ENCODE measurements at places on chromosomes 12 and 14.

DNA sequence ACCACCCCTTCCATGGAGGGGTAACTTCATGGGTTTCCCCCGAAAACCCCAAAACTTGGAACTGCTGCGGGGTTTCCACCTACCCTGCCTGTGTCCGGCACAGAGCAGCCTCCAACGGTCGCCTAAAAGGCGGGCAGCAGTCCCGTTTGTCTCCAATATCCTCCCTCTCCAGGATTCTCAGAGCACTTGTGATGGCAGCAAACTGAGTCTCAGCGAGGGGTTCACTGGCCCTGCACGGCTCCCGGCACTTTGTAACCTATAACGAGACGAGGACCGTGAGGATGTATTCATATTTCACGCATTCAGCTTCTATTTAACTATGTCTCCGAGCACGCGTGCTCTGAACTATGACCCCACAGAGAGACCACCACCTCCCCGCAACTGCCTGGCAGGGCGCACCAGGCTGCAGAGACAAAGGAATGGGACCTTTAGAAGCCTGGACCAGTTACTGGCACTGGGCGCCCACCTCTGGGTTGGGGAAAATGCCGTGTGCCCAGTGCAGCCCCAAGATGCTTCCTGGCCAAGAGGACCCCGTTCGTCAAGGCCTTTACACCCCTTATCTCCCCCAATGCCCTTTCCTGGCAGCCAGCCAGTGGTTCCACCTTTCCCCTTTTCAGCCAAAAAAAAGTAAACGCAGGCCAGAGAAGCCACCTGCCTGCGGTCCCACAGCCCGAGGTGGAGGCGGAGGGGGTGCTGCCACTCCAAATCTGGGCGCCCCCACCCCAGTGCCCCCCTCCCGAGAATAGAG, 173.1 kb upstream of the RTL1 start:
- no peak for DNase-seq

DNA sequence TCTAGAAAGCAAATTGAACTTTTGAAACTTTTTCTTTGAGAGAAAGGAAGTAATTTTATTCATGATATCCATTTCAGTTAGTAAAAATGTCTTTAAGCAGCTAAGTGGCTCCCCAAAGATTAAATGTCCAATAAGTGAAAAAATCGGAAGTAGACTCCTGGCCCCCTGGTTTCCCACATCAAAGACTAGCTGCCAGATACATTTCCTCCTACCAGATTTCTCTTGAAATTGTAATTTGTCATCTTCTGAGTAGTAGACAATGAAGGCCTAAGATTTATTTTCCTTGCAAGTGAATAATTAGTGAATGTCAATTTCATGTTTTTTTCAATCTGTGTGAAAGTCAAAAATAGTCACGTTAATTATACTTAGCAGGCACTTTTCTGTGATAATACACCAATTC, 321.9 kb downstream of the SYT1 start:
- no peak for DNase-seq

- no peak for DNase-seq
These were observed 883 bp upstream of the CDCA4 start for GRCh38 chr14:105021656-105022275.

GRCh38 chr12:85275374-85275773, 4.6 kb upstream of the ALX1 start:
- DNase-seq = no peak

DNA sequence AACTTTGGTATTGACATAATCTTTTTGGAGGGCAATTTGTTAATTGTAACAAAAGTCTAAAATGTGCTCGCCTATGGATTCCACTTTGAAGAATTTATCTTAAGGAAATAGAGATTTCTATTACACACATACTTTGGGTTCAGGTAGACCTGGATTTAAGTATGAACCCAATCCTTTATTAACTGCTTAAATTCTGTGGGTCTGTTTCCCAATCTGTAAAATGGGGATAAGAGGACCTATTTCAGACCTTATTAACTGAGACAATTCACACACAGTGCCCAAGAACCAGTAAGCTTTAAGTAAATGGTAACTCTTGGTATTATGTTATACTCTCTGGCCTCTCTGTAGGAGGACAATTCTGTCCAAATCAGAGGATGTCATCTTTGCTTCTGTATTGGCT, 822 bp upstream of the EIF2B2 start:
- no peak for DNase-seq

GRCh38 chr12:81245458-81245857, 167.6 kb downstream of the ACSS3 start:
- DNase-seq = no peak

- DNase-seq = no peak
These were observed 103.8 kb downstream of the EGLN3 start for GRCh38 chr14:33847066-33847465.

GRCh38 chr12:75712223-75712622, 200.8 kb upstream of the KRR1 start:
- DNase-seq = no peak

GRCh38 chr14:52015411-52016030, 26.2 kb downstream of the RTRAF start:
- DNase-seq = no peak

- DNase-seq = peak; percentile 13
These were observed 234.2 kb upstream of the RGS6 start for GRCh38 chr14:71698027-71698426.

DNA sequence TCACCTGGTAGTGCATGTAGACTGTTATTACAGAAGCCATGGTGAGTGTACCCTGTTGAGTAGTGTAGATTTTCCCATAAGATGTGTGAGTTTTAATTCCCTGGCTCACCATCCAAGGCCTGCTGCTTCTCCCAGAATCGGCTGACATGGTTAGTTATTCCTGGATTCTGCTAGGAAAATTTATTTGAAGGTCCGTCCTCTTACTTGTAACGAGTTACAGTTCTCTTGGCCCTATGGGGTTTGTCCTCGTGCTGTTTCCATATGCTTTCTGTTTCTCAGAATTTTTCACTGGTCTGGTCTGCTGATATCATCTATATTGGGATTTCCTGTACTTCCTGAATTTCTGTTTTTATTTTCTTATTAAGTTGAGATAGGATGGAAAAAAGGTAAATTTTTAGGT, 423.3 kb upstream of the RGS6 start:
- no peak for DNase-seq

GRCh38 chr14:99513946-99514551, 32.8 kb downstream of the CCNK start:
- no peak for DNase-seq

GRCh38 chr12:75812271-75813018, 219.1 kb downstream of the PHLDA1 start:
- no peak for DNase-seq

- no peak for DNase-seq
These were observed 11.3 kb downstream of the CS start for GRCh38 chr12:56288705-56289387.

DNA sequence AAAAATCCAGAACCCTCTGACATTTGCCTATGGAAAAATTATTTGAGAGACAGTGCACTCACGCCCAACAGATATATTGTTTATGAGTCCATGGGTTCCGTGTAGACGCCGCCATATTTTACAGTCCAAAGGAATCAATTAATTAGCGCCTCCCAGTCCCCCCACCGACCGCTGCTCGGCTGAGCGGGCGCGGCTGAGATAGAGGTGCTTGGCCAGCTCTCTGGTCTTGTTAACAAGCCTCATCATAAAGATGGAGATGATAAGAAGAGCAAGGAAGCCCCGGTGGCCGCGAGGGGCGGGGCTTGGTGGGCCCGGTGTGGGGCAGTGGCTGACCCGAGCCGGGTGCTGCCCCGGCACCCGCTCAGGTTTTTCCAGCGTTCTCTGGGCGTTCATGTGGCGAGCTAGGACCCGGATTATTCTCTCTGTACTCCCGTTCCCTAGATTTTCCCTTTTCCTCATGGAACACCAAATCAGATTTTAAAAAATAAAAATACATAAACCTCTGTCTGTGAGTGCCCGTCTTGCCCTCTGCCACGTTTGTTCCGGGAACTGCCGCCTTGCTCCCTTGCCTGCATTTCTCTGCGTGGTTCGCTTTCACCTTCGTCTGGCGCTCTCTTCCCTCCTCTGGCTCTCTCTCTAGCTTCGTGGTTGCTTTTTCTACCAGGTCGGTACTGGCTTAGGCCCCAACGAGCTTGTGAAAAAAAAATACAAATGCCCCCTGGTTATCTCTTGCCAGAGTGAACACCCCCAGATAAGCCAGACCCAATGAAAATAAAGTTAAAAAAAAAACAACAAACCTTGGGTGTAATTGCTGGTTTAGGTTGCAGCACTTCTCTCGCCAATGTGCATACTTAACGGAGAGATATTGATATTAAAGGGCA, 9.0 kb downstream of the HOXC12 start:
- DNase-seq = no peak

- no peak for DNase-seq
These were observed 602.1 kb upstream of the TMEM132C start for GRCh38 chr12:127664901-127665300.

- no peak for DNase-seq
These were observed 18.2 kb downstream of the SERPINA3 start for GRCh38 chr14:94630396-94630795.

DNA sequence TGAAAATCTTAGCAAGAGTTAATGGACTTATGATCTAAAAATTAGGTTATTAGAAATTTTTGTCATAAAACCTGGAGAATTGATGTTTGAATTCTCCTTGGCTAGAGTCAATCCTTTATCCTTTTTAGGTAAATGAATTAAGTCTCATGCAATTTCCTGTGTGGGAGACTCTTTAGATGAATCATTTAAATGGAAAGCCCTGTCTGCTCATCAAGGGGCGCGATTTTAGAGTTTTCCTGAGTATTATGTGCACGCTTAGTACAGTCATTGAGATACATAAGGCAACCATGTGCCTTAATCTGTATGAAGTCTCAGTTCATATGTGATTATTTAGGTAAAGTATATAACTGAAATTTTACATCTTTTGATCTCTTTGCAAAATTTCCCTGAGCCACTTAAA, 974.7 kb downstream of the NRXN3 start:
- DNase-seq = no peak

GRCh38 chr14:69068744-69069421, 84.0 kb downstream of the DCAF5 start:
- no peak for DNase-seq

DNA sequence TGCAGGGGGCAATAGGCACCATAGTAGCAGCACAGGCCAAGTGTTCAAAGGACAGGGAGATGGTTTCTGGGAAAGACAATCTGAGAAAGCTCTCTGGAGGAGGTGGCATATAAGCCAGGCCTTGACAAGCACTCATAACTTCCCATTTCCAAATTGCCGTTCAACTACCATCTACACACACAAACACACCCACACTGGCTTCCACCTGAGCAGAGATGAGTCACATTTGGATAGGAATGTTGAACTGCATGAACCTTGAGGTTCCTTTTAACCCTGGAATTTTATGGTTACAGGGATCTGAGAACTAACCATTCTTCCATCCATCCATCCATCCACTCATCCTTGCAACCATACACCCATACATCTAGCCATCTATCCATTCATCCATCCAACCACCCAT, 86.6 kb downstream of the KSR2 start:
- DNase-seq = no peak

DNA sequence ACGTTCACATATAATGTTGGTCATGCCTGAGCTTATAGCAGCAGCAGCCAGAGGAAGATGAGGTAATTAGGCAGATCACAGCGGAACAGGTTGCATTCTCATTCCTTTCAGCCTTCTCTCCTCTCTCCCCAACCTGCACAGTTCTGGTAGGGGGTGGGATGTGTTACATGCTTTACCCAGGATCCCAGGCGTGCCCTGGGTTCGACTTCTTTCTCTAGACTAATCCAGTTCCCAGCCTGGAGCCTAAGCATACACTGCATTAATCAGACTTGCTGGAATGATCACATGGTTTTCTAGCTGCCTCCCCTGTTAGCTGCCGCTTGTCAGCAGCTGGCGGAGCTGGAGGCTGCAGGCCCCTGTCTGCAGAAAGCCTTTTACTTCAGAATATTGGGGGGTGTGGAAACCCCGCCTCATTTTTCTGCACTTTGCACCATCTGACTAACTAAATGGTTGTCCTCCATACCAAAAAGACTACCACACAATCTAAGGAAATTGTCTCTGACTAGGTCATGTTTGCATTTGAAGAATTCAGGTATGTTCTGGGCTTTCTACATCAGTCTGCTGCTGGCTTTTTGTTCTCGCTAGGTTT, 46.0 kb upstream of the EVL start:
- DNase-seq = no peak

GRCh38 chr12:81615026-81615588, 144.0 kb downstream of the PPFIA2 start:
- DNase-seq = no peak

DNA sequence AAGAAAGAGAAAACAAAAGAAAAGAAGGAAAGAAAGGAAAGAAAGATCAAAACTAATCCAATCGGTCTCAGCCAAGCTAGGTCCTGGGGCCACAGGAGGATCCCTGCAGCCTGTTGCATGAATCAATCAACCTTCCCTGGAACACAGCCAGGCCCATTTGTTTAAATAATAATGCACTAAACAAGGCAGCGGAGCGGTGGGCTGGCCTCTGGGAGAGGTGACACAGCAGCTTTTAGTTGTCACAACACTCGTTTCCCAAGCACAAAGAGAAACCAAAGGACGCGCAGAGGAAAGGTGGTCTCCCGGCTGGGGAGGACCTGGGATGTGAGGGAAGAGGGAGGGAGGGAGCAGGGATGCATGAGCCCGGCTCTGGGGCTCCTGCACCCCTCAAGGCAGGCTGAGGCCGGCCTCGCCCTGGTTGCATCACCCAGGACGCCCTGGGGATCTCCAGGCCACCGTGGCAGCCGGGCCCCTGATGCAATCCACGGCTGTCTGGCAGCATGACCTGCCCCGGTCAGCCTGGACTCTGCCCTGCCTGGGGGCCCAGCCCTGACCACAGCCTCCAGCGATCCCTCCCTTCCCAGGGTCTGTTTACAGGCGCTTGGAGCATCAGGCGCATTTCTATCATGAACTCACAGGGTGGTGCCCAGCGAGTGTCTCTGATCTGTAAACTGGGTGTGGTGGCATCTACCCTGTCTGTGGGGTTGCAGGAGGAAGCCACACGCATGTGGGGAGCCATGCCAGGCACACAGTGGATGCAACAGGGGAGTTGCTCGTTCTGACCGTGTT, 32.5 kb downstream of the MMP17 start:
- DNase-seq = peak; percentile 32

GRCh38 chr14:64117671-64118402, 176.3 kb downstream of the ESR2 start:
- DNase-seq = no peak

GRCh38 chr14:65438266-65438933, 25.9 kb downstream of the FUT8 start:
- DNase-seq = no peak

DNA sequence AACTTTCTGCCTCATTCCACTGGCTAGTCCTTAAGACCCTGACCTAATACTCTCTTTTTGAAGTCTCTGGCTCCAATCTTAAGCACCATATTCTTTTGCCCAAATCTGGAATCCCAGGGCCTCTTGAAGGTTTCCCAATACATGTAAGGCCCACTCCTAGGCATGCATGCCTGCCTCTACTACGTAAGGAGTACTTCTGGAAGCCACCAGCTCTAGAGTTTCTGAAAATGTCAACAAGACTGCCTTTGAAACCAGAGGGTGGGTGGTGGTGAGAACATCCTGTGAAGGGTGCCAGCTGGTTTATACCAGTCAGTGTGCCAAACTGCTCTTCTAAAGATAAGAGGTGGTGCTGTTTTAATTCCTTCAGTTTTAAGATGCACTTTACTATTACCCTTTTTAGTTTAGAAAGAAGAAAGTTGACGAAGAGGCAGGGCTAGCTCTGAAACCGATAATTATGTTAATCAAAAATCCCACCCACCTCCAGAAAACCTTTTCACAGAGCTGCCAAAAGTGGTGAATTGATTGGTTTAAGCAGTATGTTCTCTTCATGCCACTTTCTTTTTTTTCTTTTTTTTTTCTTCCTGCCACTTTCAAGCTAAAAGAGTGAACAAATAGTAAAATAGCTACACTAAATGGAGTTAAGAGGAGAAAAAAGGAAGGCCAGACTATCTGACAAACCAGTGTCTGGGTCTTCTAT, 8.7 kb upstream of the WDR89 start:
- peak; percentile 79 for DNase-seq

GRCh38 chr14:101069666-101070362, 166.3 kb upstream of the RTL1 start:
- DNase-seq = no peak

Data from CD4-positive, alpha-beta T cell treated with Interleukin-17A for 1 hour (primary cell).